Gastroesophageal sphincter (tissue), 4 donors: ENCODE measurements at places on chromosomes 6 and 20. TPM values are rescaled to one million over a fixed set of nuclear protein-coding genes. Genes with fewer than 3 reads are reported as not detected.

FAM83C gene
- total RNA-seq, result not detected

MLIP gene
- total RNA-seq, result 0.62 TPM

SNX14 gene
- total RNA-seq, result 54.5 TPM

NMBR gene
- total RNA-seq, result not detected

PAK5 gene
- not detected for total RNA-seq

GJA10 gene
- total RNA-seq, result not detected

CFAP206 gene
- total RNA-seq, result 0.47 TPM

PXMP4 gene
- total RNA-seq, result 6.1 TPM

PRIM2 gene
- total RNA-seq, result 8.1 TPM

BFSP1 gene
- 5.1 TPM for total RNA-seq

APCDD1L gene
- 1.1 TPM for total RNA-seq

HLA-A gene
- 626 TPM for total RNA-seq

LST1 gene
- total RNA-seq, result 1.4 TPM

HLA-DOB gene
- total RNA-seq, result not detected

TPD52L1 gene
- 11.2 TPM for total RNA-seq
